Omental fat pad (tissue), 4 donors: ENCODE measurements at places on chromosomes 16 and 17. TPM values are rescaled to one million over a fixed set of nuclear protein-coding genes. Genes with fewer than 3 reads are reported as not detected.
A peak's percentile ranks its signal among the peaks of the same experiment; 100 is the strongest.

Gene STH
- total RNA-seq = not detected

Gene CACNG3
- total RNA-seq = not detected

Gene TRIM65
- 13.1 TPM for total RNA-seq

Gene ERN2
- not detected for total RNA-seq

Gene SUZ12
- 20.3 TPM for total RNA-seq

Gene CLEC3A
- not detected for total RNA-seq

GRCh38 chr17:76166168-76166567 lies 25.1 kb upstream of the FOXJ1 start:
- no peak for DNase-seq

GRCh38 chr17:67503739-67504138 lies 126.7 kb downstream of the PITPNC1 start:
- no peak for DNase-seq

- no peak for DNase-seq
Measured at GRCh38 chr17:83078378-83079351, 744 bp upstream of the METRNL start.

DNA sequence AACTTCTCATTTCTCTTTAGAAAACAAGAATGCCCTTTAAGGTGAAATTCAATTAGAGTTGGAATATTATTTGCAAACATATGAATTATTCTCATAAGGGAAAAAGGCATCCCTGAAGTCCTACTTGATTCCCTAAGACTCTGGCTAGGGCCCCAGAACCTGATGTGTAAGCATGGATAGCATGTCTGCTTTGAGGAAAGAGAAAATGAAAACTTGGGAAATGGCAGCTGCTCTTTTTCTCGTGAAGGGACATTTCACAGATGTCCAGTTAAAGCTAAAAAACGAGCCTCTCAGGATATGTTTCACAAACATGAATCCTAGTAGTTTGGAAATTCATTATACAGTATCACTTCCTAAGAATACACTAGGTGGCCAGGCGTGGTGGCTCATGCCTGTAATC lies 112.3 kb upstream of the CLEC3A start:
- DNase-seq = no peak

DNA sequence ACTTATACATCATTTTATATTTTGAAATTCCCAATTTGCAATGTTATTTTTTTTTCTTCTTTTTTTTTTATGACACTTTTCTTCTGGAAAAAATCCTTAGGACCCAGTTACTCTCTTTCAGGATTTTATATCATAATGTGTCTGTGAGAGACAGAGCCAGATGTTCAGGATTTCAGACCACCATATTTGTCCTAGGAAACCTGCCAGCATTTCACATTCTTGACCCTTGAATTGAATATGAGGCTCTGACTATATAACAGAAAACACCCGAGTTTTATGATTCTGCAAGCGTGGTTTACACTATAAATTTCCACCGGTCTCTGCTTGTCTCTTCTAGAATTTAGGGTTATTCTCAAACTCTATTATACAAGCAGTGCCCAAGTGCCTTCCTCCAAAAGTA lies 621.0 kb downstream of the WWOX start:
- no peak for DNase-seq

DNA sequence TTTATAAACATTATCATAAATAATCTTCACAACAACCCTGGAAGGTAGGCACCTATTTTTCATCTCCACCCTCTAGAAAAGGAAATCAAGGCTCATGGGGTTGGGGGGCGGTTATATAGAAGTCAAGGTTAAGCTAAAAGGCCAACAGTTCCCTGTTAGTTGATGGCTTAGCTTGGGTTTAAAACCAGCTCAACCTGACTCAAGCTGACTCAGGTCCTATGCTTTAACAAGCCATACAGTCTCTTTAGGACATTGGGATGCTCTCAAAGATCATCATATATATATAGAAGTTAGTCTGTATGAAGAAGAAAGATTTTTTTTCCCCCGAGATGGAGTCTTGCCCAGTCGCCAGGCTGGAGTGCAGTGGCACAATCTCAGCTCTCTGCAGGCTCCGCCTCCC lies 44.8 kb upstream of the MED13 start:
- DNase-seq = no peak

GRCh38 chr17:82444284-82444893 lies 6.2 kb downstream of the CYBC1 start:
- DNase-seq = no peak

- no peak for DNase-seq
Measured at GRCh38 chr16:63690961-63691360, 1430.9 kb downstream of the CDH11 start.

- no peak for DNase-seq
Measured at GRCh38 chr17:57455063-57455914, 199.0 kb downstream of the MSI2 start.

- DNase-seq = no peak
Measured at GRCh38 chr16:1530883-1531637, 2.4 kb upstream of the TMEM204 start.

GRCh38 chr16:4463522-4464163 lies 10.8 kb downstream of the NMRAL1 start:
- no peak for DNase-seq

- no peak for DNase-seq
Measured at GRCh38 chr16:4870138-4870671, 22.9 kb downstream of the UBN1 start.

DNA sequence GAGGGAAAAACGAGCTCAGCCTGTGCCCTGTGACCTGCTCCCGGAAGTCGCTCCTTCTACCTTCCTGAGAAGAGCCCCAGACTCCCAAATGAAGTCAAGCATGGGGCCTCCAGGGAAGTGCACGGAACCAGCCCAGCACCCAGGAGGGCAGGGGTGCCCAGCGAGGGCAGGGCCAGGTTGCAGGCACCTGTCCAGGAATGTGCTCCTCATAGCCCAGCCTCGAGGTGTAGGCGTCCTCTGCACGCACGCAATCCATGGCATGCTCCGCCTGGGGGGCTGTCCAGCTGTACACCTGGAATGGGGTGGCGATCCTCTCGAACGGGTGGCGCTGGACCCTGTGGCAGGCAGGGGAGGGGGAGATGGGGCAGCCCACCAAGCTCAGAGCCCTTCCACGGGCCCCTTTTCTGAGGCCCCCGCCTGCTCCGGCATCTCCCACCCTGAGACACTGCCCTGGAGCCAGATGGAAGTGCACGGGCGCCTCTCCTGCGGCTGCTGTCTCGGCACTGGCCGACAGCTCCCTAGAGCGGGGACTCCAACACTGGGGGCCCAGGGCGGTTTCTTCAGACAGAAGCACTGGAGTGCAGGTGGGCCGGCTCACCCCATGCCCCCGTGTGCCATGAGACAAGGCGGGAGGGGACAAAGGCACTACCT lies 10.9 kb downstream of the CLUH start:
- DNase-seq = no peak

DNA sequence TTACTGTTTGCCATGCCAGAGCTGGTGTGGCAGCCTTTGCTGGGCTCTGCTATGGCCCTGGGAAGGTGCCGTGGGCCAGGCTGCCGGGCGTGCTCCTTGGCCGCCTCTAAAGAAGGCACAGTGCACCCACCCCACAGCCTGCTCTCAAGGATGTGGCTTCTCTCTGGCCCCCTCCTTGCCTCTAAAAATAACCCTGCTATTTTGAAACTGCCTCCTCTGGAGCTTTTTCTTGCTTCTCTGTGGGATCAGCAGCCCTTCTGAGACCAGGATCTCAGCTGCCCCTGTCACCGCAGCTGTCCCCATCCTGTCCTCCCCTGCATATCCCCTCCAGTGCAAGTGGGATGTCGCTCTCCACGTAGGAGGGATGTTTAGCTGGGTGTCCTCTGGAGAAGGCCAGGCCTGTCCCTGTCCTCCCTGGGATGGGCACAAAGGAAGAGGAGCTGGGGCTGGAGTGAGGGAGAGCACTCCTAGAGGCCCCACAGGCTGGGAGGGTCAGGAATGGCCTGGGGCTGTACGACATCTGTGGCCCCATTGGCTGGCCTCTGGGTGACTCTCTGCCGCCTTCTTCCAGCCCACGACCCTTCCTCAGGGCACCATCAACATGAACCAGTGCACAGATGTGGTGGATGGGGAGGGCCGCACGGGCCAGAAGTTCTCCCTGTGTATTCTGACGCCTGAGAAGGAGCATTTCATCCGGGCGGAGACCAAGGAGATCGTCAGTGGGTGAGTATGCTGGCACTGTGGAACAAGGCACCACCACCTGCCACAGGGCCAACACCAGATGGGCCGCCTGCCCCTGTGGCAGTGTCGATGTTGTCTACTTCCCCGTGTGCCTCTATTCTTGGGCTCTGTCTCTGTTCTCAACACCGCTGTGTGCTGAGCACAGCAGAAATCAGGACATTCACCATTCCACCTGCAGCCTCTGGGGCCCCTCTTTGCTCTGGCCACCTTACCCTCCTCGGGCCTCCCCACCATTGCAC lies 79.7 kb downstream of the PLD6 start:
- DNase-seq = no peak

DNA sequence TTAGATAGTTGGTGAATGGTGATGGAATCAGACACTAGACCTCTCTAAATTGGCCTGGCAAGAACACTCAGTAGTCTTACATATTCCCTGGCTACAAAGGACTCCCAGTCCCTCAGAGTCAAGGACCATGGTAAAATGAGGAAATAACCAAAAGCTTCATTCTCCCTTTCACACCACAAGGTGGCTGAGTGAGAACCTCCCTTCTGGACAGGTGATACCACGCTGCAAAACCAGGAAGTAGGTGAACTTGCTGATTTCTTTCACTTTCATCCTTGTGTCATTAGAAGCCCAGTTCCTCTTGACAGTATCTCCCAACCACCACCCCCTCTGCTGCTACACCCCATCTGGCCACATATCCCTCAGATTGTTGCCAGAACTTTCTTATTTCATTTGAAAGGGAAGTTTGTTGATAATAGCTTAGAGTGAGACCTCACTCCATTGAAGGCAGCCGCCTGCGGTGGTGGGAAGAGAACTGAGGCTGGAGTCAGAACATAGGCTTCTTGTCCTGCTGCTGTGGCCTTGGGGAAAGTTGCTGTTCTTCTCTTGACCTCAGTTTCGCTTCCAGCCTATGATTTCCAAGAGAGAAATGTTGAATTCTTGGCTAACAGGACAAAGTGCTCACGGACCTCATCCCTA lies 290.6 kb upstream of the CCL2 start:
- DNase-seq = no peak

DNA sequence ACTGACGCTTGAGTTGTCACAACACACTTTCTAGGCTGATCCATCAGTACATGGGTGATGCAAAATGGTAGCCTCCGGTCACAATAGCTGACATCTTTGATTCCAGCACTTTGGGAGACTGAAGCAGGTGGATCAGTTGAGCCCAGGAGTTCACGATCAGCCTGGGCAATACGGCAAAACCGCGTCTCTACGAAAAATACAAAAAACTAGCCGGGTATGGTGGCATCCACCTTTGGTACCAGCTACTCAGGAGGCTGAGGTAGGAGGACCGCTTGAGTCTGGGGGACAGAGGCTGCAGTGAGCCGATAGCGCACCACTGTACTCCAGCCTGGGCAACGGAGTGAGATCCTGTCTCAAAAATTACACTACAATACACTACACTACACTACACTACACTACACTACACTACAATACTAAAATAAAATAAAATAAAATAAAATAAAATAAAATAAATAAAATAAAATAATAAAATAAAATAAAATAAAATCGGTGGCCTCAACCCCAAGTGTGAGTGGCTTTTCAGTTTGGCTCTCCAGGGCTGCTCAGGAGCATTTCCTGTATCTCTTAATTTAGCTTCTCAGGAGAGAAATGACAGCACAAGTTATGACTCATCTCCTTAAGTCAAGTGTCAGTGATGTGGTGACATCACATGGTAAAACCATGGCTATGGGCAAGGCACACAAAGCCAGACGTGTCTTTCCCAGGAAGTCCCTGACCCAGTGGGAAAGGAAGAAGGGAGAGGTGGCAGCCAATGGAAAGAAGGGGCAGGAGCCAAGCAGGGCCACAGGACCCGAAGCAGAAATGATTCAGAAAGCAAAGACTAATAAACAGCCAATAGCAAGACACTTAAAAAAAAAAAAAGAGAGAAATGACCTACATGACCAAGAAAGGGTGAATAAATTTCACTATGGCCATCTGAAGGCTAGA lies 75.3 kb upstream of the TBC1D3K start:
- DNase-seq = no peak

DNA sequence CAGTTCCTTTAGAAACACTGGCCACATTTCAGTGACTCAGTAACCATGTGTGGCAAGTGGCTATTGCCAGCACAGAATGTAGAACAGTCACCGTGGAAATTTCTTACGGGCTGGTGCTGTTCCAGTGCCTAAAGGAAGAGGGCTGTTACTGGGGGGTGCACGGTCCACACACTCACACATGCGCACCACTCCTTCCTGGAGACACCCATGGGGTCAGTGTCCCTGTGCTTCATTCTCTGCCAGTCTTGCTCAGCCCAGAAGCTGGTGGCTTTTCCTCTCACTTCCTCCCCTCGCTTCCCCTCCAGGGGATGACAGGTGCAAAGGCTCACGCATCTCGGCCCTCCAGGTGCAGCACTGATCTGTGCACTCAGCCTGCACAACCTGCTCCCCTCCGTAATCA lies 115.6 kb downstream of the CCDC182 start:
- no peak for DNase-seq

- DNase-seq = no peak
Measured at GRCh38 chr17:9329251-9329921, 246.2 kb downstream of the STX8 start.

DNA sequence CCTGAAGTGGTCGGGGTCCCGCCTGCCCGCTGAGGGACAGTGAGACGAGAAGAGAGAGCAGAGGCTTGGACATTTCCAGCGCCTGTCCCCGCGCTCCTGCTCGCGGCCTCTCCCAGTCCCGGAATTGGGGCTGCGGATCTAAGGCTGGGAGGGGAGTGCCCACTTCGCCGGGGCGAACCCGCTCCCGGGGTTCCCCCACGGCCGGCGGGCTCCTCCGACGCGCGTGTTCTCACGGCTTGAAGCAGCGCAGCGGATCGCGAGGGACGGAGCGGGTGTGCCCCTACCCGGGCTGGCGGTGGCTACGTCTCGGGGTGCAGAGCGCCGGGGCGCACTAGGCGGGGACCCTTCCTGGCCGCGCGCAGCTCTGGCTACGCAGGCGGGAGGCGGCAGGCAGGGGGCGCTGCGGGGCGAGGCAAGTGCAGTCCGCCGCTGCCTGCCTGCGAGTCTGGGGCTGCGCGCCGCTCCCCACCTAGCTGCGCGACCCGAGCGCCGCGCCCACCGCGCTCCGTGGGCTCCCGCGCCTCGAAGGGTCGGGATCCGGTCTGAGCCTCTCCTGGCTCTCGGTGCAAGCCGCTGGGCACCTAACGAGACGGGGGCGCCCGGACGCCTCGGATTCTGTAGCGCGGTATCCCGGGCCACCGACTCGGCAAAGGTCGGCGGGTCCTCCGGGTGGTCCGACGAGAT lies 1.2 kb downstream of the NGFR start:
- DNase-seq = peak; percentile 82

GRCh38 chr17:61414141-61414935 lies 14.7 kb downstream of the TBX2 start:
- no peak for DNase-seq
